ENCODE measurements at places on chromosomes 12 and 14.

- DNase-seq = no peak
Observed at GRCh38 chr14:58634406-58635090, 3.2 kb upstream of the DACT1 start.

GRCh38 chr12:93109551-93110203 is 180.6 kb upstream of the EEA1 start:
- no peak for DNase-seq

DNA sequence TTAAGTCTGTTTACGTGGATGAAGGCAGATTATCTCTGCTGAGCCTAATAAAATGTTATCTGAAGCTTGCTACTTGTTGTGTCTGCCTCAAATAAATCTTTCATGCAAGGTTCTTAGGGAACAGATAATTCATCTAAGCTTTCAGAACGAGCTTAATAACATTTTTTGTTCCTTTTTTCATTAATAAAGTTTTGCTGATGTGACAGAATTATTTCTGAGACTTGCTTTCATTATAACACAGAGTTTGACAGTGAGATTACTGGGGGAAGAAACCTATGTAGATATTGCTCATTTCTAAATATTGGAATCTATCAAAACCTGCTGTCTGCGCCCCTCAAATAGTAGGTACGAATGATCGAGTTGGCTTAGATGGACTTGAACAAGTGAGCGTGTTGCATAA is 948.7 kb upstream of the SEL1L start:
- no peak for DNase-seq

- no peak for DNase-seq
Observed at GRCh38 chr14:21840765-21841164, 167.1 kb upstream of the OR4E1 start.

GRCh38 chr14:100673085-100673806 is 53.4 kb upstream of the DLK1 start:
- peak; percentile 94 for DNase-seq

All from NCI-H2171 (cell line).